ENCODE measurements at places on chromosomes 2 and 18.
A peak's percentile ranks its signal among the peaks of the same experiment; 100 is the strongest.

GRCh38 chr2:29012211-29012681 lies 31.1 kb downstream of the TOGARAM2 start:
- DNase-seq = no peak

GRCh38 chr2:125756431-125756830 lies 899.5 kb upstream of the GYPC start:
- DNase-seq = no peak

DNA sequence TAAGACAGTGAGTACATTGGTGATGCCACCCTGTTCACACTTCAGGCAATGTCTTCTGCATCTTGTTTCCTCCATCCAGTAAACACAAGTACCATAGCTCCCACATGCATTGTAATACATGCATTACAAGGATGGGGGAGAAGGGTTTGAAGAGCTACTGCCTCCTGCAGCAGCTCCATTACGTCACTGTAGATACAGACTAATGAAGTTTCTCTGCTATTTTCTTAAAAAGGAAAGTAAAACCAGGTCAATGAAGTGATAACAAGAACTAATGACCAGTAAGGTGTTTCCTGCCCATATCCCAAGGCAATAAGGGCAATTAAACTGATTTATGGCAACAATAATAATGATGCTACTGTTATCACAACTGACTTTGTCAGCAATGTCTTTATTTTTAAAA lies 18.2 kb upstream of the BBS5 start:
- DNase-seq = no peak

DNA sequence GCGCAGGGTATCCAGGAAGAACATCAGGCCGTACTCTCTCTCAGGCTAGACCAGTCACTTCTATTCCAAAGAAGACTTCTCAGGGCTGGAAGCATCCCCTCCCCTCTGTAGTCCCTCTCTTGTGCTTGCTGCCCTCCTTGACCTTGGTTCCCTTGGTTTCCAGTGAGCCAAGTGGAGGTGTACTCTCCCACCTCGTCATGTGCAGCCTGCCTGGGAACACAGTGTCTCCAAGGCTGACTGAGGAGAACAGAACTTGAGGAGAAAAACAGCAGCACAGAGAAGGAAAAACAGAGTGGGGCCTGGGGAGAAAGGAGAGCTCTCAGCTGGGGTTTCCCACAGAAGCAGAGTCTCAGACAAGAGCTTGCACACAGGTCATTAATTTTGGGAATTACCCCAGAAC lies 52.7 kb downstream of the HAUS1 start:
- no peak for DNase-seq

DNA sequence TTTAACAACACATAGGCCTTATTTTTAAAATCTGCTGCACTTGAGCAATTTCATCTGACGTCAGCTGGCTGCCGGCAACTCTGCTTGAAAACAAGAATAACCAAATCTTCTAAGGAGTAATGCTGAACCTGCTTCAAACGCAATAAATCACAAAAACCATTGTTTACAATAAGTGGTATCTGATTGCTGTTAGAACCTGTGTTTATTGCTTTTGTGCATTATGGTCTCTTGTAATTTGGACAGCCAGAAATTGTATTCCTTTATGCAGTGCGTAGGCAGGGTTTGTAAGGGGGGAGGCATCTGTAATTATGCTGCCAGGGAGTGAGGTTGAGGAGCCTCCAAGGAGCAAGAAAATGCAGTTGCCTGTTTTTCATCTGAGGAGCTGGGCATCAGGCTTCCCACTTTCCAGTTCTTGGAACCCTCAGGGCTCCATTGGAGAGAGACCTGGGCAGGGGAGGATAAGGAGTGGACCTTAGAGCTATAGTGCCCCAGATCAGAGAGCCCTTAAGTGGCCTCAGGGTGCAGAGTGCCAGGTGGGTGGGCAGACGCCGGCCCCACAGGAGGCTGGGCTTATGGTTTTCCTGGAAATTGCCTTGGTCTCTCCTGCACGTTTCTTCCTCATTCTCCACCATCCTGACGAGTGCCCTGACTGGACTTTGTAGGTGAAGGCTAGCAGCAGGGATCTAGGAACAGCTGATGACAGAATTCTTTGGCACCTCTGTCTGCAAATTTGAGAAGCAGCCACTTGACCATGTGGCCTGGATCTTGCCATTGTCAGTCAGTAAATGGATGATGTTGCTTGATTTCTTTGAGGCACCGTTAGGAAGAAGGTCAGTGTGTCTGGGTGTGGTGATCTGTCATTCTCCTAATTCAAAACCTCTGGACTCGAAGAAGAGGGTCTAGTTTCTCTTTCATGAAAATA lies 129.2 kb downstream of the KLHL29 start:
- DNase-seq = no peak

DNA sequence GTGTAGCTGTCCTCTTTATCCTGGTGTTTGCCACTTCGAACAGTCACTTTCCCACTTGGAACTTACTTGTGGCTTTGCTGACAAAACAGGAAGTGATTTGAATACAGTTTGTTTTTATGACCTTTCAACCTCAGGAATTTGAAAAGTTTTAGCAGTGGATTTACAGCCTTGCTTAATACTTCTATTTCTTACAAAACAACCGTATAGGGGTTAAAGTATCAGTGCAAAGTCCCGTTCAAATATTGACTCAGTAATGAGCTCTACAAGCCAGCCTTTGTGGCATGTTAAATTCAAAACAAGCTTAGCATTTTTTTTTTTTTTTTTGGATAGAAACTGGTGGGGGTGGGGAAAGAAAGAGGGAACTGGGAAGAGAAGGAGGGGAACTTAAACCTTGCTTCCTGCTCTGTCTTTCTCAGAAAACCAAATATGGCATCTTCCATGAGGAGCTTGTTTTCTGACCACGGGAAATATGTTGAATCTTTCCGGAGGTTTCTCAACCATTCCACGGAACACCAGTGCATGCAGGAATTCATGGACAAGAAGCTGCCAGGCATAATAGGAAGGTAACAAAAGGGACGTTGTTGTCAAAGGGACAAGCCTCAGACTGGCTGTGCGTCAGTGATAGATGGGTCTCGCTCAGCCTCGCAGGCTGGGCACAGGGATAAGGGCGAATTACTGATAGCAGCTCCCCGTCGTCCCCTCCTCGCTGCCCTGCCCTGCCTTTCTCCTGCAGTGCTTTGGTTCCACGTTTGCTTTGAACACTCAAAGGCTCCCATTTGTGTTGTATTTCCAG lies at the start of gene HNMT:
TSS of gene HNMT (plus strand) at position 408 of the 793 bp plus-strand sequence. CDS start at position 427, 19 bp downstream.
- DNase-seq = peak; percentile 11

- no peak for DNase-seq
Observed at GRCh38 chr18:63539904-63540510, 2.2 kb upstream of the SERPINB12 start.

GRCh38 chr2:144343145-144343544 lies 176.8 kb downstream of the ZEB2 start:
- DNase-seq = no peak

DNA sequence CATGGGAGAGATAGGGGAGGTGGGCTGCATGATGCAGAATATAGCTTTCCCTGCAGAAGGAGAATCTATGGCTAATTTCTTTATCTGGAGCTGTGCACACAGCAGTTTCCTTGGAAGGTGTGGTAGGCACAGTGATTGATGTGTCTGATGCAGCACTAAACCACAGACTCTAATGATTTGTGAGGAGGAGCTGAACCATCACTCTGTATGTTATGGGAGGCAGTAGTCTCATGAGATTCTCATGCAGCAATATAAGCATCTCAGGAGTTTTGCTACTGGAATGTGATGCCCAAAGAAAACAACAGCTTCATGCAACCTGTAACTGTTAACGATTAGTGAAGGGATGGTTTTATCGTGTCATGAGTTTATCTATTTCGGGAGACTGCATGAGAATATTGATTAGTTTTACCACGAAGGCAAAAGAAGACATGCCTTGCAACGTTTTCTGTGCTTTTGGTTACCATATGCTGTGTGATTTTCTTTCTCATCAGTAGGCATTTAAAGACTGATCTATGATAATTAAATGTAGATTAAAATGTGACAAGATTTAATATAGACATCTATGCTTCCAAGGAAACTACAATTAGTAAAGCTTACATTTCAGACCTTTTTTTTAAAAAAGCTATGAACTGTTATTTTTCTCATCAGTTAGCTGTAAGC lies 286.8 kb downstream of the ARL6IP6 start:
- no peak for DNase-seq

- no peak for DNase-seq
Observed at GRCh38 chr2:120857422-120857821, 121.8 kb downstream of the GLI2 start.

GRCh38 chr2:234559609-234560008 lies 62.7 kb upstream of the ARL4C start:
- no peak for DNase-seq

- peak; percentile 9 for DNase-seq
Observed at GRCh38 chr2:133434959-133435668, 133.1 kb downstream of the NCKAP5 start.

DNA sequence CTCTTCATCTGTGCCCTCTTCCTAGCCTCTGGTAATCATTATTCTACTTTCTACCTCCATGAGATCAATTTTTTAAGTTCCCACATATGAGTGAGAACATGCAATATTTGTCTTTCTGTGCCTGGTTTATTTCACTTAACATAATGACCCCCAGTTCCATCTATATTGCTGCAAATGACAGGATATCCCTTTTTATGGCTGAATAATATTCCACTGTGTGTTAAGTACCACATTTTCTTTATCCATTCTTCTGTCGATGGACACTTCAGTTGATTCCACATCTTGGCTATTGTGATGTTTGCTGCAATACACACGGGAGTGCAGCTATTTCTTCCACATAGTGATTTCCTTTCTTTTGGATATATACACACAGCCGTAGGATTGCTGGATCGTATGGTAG lies 43.9 kb upstream of the CNOT11 start:
- no peak for DNase-seq

GRCh38 chr2:96964221-96964905 lies 22.0 kb downstream of the FAM178B start:
- DNase-seq = no peak

DNA sequence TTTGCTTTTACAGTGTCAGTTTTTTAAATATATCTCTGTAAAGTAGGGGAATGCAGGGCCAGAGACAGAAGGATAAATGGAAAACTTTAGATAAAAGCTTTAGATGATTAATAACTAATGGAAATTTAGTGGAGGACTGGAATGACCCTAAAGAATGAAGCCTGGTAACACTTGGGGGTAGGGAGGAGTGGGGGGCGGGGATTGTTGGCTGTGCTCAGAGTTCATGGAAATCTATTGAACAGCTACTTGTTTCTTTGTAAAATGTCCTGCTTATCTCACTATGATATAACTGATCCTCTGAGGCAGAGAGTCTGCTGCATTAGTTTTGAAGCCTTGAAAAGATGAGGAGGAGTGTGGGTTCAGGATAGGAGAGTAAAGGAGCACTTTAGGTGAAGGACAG lies 90.5 kb downstream of the TMEM185B start:
- DNase-seq = no peak

- no peak for DNase-seq
Observed at GRCh38 chr2:44928483-44929158, 12.9 kb upstream of the SIX3 start.

GRCh38 chr18:8116341-8117005 lies 492.8 kb upstream of the RAB12 start:
- DNase-seq = peak; percentile 50

DNA sequence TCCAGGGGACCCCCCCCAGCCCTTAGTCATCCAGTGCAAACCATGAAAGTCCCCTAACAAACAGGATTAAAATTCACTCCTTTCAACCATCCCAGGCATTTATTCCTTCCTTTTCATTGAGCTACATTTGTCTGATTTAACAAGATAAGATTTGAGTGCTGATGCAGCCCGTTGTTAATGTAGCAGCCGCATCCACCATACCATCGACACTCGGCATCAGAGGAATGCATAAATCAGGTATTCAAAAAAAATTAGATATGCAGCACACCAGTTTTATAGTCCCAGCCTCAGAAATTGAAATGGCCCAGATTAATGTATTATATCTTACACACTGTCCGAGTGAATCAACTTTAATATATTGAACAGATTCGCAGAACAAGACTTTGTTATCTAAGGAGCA lies 676.5 kb upstream of the FANCL start:
- DNase-seq = no peak

DNA sequence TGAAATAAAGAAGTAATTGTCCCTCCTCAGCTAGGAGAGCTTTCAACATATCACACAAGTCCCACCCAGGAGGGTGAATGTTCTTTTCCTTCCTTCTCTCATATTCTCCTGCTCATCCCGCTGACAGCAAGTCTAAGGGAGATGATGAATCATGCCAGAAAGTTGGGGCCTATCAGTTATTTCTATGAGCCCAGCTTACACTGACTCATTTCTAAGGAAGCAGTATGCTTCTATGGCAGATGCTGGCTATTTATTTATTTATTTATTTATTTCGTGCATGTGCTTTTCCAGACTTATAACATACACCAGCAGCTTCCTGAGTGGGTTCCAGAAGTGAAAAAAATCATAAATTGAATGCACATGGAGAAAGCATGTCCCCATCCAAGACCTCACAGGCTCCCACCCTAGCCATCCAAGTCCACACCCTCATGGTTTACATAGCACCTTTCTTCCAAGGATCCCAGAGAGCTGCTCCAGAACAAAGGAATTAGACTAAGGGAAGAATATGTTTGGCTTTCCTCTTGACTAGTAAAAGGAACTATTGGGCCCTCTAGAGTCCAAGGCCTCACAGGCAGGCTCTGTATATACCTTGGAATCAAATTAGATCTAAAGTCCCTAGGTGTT lies 1074.2 kb upstream of the ZEB2 start:
- peak; percentile 20 for DNase-seq

- DNase-seq = no peak
Observed at GRCh38 chr2:20425371-20425881, 21.4 kb upstream of the RHOB start.

- DNase-seq = no peak
Observed at GRCh38 chr2:98535971-98536677, 72.2 kb downstream of the COA5 start.

- DNase-seq = peak; percentile 75
Observed at GRCh38 chr2:100260712-100261620, 61.3 kb downstream of the LONRF2 start.

- DNase-seq = no peak
Observed at GRCh38 chr2:32534831-32535230, 93.0 kb upstream of the TTC27 start.

GRCh38 chr2:109260116-109260855 lies 131.3 kb downstream of the SH3RF3 start:
- DNase-seq = no peak

DNA sequence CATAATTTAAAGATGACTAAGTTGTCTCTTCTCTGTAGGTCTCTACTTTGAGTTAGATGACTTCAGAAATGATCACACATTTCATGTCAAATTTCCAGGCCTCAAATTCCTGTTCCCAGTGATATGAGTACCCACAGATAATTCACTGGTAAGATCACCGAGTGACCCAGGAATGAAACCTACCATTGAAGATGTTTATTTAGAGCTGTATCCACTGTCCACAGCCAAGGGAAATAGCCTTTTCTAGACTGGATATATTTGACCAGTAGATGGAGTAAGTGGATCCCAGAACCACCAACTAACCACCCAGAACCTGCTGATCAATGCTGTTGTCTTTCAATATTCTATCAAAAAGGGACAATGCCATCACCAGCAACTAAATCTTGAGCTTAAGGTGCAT lies 238.8 kb downstream of the SLC8A1 start:
- no peak for DNase-seq

Measured in H54 (cell line).